ENCODE measurements at places on chromosomes 13 and 19. TPM values are rescaled to one million over a fixed set of nuclear protein-coding genes. Genes with fewer than 3 reads are reported as not detected.

DNA sequence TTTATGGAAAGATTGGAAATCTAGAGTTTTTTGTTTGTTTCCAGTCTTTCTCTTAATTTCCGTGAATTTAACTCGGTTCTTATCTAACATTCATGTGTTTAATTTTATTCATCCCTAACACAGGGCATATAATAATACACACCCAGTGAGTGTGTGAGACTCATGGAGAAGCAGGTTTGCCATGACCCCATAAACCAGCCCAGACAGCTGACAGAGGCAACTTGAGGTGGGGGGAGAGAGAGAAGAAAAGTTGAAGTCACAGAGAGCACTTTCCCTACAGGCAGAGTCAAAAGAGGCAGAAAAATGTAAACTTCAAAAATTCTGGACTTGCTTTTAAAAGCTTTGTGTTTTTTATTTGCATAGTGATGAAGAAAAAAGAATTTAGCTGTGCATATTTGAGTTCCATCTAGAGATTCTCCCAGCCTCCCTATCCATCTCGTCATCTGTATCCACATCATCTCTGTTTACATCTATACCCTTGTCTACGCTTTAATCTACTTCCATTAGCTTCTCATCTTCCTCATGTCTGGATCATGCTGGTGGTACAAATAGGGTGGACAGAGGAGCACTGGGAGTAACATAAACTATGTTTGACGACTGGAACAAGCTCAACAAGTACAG is 60.2 kb downstream of the THSD1 start:
- DNase-seq, result no peak

DNA sequence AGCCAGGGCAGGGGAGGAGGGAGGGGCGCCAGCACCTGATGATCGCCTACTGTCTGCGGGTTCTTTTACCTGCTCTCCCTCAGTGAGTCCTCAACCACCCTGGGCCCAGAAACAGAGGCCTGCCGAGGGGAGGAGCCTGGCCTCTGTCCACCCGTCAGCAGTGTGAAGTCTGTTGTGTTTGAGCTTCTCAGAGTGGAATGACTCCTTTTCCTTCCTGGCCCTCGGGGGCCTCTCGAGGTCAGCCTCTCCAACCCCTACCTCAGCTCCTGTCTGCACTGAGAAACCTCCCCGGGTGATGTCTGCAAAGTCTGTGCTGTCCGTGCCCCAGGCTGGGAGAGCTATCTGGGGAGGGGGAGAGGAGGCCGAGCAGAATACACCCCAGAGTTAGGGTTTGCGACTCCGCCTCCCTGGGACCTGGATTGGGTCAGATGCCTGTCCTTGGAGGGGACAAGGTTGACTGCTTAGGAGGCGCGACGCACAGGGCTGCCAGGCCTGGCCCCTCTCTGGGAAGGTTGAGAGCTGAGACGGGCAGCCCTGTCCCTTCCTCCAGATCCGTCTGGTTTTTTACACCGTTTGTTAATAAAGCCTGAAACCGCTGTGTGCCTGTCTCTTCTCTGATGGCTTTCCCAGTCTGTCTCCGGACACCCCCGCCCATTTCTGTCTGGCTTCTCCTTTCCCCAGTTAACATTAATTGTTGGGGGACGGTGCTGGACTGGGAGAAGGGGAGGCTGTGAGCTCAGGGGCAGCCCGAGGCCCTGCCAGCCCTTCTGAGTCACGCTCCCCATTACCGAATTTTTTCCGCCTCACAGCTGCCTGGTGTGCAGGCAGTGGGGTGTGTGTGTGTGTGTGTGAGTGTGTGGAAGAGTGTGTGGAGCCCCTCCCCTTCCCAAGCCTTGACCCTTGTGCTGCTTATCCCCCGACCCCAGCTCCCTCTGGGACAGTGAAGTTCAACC is 989 bp upstream of the SSC5D start:
- DNase-seq, result no peak

DNA sequence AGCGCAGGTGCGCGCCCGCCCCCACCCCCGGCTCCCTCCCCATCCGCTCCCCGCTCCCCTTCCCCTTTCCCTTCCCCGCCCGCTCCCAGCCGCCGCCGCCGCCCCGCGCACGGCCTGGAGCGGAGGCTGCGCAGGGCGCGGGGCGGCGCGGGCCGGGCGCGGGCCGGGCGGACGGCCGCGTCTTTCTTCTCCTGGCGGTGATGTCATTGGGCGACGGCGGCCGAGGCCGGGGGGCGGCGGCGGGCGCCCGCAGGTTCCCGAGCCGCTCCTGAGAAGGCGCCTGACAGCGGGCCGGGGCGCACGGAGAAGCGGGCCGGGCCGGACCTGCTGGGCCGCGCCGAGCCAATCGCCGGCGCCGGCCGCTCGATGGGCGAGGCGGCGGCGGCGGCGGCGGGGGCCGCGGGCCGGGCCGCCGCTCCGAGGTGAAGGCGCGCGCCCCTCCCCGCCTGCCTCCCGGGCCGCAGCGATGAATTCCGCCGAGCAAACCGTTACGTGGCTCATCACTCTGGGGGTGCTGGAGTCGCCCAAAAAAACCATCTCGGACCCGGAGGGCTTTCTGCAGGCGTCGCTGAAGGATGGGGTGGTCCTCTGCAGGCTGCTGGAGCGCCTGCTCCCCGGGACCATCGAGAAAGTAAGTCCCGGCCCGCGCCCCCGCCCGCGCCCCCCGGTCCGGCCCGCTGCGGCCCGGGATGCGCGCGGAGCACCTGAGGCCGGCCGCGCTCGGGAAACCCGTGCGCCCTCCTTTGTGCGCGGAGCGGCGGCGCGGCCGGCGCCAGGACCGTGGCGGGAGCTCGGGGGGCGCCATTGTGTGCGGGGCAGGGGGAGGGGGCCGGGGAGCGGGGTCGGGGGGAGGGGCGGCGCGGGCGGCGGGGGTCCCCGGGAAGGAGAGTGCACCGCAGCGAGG is at the start of gene ARHGEF7:
Gene ARHGEF7, plus strand, starts transcription at position 250 of the 904 bp plus-strand sequence. Its CDS starts 217 bp downstream, at position 467.
- no peak for DNase-seq

- DNase-seq, result no peak
Observed at GRCh38 chr19:10290876-10291553, 1.3 kb downstream of the ICAM5 start.

DNA sequence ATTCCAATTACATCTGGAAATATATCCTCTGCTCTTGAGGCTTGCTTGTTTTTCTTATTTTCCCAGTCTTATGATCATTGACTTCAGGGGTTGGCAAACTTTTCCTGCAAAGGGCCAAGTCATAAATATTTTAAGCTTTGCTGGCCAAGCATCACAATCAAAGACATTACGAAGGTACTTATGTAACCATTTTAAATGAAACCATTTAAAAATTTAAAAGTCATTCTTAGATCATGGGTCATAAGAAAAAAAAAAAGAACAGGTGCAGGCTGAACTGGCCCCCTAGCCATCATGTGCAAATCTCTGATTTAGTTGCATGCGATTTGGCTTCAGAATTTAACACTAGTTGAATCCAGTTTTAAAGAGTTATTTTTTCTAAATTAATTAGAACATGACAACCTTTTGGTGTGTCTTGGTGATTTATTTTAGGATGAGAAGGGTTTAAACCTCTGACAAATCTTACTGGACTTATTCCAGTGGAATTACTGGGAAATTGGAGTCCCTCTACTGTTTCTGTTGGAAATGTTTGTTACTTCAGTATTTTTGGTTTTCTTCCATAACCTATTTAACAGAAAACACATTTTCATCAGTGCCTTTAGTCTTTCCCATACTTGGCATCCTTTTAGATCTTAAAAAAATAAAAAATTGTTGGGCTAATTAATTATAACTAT is 148.1 kb downstream of the NHLRC3 start:
- DNase-seq, result no peak

- no peak for DNase-seq
Observed at GRCh38 chr19:5652261-5652660, 28.1 kb downstream of the MICOS13 start.

DNA sequence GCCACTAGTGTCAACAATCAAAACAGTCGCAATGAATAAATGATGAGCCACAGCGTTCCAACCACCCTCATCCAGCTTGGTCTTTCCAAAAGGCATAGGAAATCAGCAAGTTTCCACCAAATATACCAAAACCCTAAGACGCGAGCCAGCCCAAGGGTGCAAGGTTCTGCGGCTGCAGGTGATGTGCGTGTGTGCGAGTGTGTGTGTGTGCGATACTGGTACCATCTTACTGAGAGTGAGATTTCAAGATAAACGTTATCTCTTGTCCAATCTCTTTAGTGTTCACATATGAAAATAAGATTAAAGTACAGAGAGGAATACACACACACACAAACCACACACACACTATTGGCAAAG is 895 bp upstream of the TRPC4 start:
- no peak for DNase-seq

- no peak for DNase-seq
Observed at GRCh38 chr13:31090096-31090495, 71.6 kb downstream of the HSPH1 start.

DNA sequence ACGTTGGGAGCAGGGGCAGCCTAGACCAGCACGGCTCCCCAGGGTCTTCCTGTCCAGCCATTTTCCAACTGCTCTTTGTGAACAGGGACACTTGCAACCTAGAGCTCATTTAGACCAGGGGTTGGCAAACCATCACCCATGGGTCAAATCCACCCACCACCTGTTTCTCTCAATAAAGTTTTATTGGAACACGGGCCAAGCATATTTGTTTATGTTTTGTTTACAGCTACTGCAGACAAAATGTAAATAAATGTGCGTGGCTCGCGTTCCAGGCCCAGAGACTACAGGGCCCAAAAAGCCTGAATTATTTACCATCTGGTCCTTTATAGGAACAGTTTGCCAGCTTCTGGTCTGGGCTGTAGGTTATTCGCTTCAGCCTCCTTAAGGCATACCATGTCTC is 13.3 kb upstream of the EMC10 start:
- DNase-seq, result no peak

DNA sequence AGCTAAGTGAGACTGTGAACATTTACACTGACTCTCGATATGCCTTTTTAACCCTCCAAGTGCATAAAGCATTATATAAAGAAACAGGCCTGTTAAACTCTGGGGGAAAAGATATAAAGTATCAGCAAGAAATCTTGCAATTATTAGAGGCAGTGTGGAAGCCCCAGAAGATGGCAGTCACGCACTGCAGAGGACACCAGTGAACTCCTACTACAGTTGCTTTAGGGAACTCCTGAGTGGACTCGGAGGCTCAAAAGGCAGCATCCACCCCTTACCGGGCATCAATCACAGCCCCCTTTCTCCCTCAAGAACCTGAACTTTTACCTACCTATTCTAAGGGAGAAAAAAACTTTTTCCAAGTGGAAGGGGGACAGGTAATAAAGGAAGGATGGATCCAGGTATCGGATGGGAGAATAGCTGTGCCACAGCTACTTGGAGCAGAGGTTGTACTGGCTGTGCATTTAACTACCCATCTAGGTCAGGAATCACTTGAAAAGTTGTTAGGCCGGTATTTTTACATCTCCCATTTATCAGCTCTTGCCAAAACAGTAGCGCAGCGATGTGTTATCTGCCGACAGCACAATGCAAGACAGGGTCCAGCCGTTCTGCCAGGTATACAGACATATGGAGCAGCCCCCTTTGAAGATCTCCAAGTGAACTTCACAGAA is 80.1 kb downstream of the ZNF486 start:
- peak; percentile 48 for DNase-seq

The LENG9 gene
- 2.4 TPM for polyA plus RNA-seq

The MEF2B gene
- 3.2 TPM for polyA plus RNA-seq

The SPART gene
- 82.5 TPM for polyA plus RNA-seq

The BEST2 gene
- polyA plus RNA-seq, result not detected

The LRRC25 gene
- 0.98 TPM for polyA plus RNA-seq

The MBD3L2 gene
- polyA plus RNA-seq, result not detected

The FCGBP gene
- 10.7 TPM for polyA plus RNA-seq

All from renal pelvis (tissue), 12 donors.